SJSA1 (cell line): ENCODE measurements at places on chromosomes 3 and 15. TPM values are rescaled to one million over a fixed set of nuclear protein-coding genes. Genes with fewer than 3 reads are reported as not detected.

DNA sequence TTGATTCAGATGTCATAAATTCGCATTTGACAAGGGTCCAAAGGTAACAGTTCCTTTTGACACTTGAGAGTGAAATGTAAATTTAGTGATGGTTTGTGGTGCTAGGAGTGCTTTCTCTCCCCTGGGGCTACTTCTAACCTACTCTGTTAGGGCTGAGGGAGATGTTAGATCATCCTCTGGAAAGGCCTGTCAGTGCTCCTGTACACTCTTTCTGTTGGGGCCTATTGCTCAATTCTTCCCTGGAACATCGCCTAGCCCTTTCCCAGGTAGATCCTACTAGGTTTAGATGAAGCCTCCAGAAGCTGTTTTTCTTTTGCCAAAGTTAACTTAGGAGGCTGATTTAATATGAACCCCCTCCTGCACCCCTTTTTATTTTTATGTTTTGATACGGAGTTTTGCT is 1.4 kb downstream of the PCCB start:
- DNase-seq, result no peak

GRCh38 chr3:172685331-172686214 is 25.3 kb downstream of the NCEH1 start:
- DNase-seq, result no peak

DNA sequence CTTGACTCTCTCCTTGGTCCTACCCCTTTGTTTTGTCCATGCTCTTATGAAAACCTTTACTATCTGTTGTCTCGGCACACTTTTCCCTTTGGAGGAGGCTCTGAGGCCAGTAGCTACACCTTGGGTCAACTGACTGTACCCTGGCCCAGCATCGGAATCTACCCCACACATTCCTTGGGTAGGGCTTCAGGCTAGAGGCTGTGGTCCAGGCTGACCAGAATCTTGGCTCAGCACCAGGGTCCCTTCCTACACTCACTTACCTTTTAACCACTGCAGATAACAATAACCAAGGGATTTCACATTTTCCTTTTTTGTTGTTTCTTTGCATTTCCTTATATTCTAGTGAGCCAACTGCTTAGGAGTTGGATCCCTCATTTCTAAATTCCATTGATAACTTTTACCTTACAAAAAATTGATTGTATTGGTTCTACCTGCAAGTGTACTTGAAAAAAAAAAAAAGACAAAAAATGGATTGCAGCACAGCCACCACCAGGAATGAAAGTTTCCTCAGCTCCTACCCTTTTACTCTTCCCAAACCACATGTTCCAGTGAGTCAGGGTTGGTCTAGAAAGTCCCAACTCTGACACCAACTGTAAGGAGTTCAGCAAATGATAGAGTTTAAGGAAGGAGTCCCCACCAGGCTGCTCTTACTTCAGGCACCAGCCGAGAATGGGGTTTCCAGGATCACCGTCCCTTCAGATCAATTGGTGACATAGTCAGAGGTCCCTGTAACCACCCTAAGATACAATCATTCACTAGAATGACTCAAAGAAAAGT is 95.6 kb downstream of the FBLN2 start:
- DNase-seq, result no peak

Gene TCF12
- total RNA-seq, result 47.0 and 69.5 TPM in 2 replicates

Gene RBPMS2
- 0.11 TPM in 1 of 2 replicates, not detected in the other for total RNA-seq
